LNCaP clone FGC (cell line): ENCODE measurements at places on chromosomes 3 and 15.
A peak's percentile ranks its signal among the peaks of the same experiment; 100 is the strongest.

- DNase-seq: no peak
Measured at GRCh38 chr3:127652246-127652995, 20.3 kb upstream of the ABTB1 start.

- DNase-seq: peak; percentile 21
Measured at GRCh38 chr3:187679638-187680396, 9.6 kb upstream of the SST start.

- no peak for DNase-seq
Measured at GRCh38 chr3:138125548-138126221, 6.5 kb downstream of the A4GNT start.

DNA sequence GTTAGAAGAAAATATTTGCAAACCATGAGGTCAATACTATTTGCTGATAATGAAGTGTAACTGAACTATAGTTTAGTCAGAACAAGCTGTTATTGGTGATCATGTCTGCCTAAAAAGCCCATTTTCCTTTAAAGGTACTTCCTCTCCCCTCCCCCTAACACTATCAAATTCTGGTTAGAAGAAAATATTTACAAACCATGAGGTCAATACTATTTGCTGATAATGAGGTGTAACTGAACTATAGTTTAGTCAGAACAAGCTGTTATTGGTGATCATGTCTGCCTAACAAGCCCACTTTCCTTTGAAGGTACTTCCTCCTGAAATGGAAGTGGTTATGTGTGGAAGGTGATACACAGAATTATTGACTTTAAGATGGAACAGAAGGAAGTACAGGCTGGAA is 46.9 kb downstream of the PROS1 start:
- DNase-seq: no peak

GRCh38 chr3:58025837-58026569 is 17.8 kb downstream of the FLNB start:
- peak; percentile 94 for DNase-seq

DNA sequence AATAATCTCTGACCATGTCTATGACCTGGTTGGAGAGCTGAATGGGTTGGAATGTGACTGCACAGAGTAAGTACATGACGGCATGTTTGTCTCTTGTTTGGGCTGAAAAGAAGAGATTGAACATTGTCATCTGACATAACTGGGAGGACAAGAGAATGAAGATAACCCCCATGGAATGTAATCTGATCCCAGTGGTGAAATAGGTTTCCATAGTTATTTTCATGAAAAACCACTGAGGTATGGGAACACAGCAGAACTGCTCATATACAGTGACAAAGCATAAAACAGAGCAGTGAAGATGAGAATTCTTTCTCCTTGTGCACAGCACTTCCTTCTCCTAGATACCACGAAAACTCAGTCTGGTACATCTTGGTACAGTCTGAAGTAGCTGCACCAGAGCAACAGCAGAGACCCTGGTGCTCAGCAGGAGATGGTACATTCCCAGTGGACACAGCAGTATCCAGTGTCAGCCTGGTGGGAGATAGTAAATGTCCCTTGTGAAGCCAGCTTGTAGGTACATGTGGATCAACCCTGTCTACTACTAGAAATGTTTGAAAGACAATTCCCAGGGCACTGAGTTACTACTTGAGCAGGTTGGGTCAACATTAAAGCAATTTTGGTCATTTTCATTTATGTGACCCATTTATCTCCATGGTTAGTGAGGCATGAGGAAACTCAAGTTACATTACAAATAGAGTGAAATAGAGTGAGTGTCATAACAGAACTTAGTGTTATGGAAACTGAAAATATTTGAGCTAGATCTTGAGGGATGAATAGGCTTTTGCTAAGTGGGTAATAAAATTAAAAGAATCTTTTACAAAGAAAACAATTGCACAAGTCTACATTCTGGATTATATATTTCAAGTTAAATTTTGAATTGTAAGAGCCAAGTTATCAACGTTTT is 178.3 kb downstream of the SUCNR1 start:
- DNase-seq: no peak

DNA sequence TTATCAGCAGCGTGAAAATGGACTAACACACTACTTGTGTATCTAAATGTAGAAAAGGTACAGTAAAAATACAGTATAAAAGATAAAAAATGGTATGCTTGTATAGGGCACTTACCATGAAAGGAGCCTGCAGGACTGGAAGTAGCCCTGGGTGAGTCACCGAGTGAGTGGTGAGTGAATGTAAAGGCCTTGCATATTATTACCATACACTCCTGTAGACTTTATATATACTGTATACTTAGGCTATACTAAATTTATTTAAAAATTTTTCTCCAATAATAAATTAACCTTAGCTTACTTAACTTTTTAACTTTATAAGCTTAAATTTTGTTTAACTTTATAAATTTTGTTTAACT is 67.2 kb upstream of the TSPAN3 start:
- no peak for DNase-seq

GRCh38 chr3:31505371-31506048 is 27.2 kb upstream of the STT3B start:
- no peak for DNase-seq

DNA sequence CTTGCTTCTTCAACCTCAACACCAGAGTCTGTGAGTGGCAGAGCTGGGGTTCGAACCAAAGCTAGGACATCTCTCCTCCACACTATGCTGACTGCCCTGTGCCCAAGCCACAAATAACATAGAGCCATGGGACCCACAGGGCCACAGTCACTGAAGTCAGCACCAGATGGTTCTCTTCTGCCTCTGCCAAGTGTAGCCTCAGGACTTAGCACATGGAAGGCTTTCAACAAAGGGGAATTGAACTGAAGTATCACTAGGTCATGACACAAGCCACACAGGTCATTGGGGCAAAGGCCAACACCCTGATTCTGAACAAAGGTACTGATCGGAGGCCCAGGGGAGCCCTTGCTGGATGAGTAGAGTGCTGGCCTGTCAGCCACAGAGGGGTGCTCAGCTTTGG is 83.6 kb downstream of the BDH1 start:
- DNase-seq: no peak

DNA sequence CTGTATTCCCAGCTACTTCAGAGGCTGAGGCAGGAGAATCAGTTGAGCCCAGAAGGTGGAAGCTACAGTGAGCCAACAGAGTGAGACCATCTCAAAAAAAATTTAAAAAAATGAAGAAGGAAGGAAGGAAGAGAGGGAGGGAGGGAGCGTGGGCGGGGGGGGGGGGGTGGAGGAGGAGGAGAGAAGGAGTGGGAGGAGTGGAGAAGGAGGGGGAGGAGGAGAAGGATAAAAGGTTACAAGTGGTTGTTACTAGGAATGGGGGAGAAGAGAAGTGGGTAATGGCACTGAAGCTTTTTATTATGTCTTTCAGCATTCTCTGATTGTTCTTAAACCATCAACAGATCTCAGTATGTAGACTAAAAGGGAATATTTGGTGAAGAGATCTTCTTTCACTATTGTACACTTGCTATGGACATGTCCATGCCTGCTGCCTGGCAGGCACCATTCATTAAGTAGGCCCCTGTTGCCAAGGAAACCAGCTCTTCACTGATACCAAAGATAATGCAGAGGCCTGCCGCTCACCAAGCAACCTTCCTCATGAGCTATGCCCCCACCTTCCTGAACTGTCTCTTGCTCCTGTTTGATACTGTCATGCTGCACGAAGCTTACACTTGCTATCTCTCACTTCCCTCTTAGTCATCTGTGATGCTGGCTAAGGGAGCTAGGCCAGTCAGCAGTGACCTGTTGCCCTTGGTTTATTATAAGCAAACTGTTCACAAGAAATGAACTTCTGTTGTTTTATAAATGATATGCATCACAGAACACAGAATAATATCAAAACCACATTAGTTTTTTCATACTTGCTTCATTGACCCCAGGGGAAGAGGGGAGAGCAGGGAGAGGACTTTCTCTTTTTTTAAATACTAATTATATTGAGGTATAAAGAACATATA is 23.1 kb downstream of the EPM2AIP1 start:
- no peak for DNase-seq

- no peak for DNase-seq
Measured at GRCh38 chr15:88847144-88847543, 43.9 kb downstream of the ACAN start.

DNA sequence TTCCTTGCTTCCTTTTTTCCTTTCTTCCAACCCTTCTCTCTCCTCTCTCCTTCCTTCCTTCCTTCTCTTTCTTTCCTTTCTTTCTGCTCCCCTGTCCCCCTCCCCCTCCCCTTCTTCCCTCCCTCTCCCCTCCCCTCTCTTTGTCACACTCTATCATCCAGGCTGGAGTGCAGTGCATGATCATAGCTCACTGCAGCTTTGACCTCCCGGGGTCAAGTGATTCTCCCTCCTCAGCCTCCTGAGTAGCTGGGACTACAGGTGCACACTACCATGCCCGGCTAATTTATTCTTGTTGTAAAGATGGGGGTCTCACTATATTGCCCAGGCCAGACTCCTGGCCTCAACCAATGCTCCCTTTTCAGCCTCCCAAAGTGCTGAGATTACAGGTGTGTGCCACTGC is 18.7 kb downstream of the NFKBIZ start:
- DNase-seq: no peak

DNA sequence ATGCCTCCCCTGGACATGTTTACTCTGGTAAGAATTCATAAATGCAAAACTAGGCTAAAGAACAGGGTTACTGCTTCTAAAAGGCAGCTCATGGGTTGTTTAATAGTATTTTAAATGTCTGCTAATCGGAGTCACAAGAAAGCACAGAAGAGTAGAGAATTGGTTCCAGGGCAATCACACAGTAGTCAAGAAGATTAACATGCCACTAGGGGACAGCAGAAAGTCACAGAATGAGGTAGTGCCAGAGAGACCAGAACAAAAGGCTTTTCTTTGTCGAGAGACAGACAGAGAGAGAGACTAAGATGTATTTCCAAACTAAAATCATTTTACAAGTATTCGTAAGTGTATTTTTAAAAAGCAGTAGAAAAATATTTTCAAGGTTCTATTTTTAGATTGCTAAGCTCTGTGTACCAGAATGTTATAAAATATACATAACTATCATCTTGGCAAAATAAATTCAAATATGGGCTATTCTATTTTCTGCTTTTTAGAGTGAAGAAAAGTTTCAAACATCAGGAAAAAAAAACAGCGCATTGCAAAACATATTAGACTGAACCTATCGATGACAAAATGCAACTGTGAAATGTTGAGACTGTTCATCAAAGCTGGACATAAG is 78.3 kb upstream of the CDIN1 start:
- DNase-seq: peak; percentile 32

DNA sequence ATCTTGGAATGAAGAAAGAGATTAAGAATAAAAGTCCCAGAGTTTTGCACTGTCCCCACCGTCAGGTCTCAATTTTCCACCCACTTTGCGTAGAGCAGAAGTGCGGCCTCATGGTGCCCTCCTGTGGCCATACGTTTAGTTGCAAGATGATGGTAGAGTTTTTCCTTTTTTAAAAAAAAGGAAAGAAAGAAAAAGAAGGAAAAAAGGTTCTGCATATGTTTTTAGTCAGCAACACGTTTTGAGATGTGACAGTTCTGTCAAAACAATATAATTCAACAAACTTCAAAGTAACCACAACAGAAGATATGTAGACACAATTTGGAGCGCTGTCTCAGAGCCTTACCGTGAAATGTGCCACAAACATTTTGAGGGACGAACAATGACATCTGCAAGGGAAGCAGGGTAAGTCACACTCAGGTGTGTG is 24.6 kb downstream of the EBLN2 start:
- DNase-seq: no peak

GRCh38 chr15:26049900-26050657 is 187.0 kb upstream of the ATP10A start:
- no peak for DNase-seq

DNA sequence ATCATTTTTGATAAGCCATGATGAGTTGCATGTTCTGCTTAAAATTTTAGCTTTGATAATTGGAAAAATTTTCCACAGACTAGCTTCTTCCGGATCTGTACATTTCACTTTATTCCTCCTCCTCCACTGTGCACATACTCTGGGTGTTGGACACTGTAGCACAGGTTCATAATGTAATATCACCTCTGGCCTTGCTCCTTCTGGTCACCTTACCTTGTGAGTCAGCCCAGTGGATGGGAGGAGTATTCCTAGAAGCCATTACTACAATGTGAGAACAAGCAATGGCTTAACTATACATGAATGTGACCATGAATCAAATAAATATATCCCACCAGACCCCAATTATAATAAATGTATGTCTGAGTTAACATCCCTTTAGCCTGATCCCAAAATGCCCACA is 6.1 kb upstream of the CDCP1 start:
- DNase-seq: no peak

DNA sequence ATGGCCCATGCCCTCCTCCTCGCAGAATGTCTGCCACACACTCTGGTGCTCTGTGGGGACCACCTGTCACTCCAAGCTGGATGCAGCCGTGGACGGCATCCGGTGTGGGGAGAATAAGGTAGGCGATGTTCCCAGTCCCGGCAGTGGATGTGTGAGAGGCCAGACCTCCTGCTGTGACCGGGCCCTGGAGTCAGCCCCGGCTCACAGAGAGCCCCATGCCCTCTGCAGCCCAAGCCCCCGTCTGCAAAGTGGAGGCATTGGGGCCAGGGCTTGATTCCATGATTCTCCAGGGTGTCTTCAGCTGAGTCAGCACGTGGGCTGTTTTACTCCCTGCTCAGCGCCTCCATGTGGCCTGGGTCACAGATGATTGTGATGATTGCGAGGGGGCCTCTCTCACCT is 32.2 kb downstream of the GOLGA6L10 start:
- no peak for DNase-seq

DNA sequence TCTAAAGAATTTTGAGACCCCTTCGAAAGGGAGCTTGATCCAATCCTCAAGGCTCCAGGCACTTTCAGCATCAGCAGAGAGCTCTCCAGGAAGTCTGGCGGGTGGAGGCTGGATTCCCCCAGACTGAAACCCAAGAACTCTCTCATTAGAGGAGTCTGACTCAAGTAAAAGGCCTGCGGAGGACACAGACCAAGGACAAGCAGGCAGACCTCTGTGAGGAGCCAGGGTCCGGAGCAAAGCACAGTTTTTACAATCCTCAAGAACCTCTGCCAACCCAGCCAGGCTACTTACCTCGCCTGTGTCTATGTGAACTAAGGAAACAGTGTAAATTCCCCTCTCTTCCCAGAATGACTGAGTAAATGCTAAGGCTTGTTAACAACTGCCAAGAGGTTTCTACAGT is 86.2 kb downstream of the FBN1 start:
- no peak for DNase-seq
